ENCODE measurements at places on chromosomes 13 and 19. TPM values are rescaled to one million over a fixed set of nuclear protein-coding genes. Genes with fewer than 3 reads are reported as not detected.

CEACAM1 gene
- 1.5 TPM for total RNA-seq

ELSPBP1 gene
- total RNA-seq: not detected

RGCC gene
- 63.2 TPM for total RNA-seq

SLC25A23 gene
- 112 TPM for total RNA-seq

RUBCNL gene
- 0.26 TPM for total RNA-seq

JAK3 gene
- 16.9 TPM for total RNA-seq

SCN1B gene
- total RNA-seq: 33.1 TPM

WTIP gene
- 23.0 TPM for total RNA-seq

ZSCAN1 gene
- total RNA-seq: not detected

MBD3L3 gene
- total RNA-seq: not detected

CACNA1A gene
- total RNA-seq: 0.69 TPM

TGFBR3L gene
- total RNA-seq: 11.6 TPM

FLT1 gene
- total RNA-seq: 76.3 TPM

CCDC194 gene
- total RNA-seq: not detected

FCER2 gene
- not detected for total RNA-seq

IZUMO1 gene
- total RNA-seq: not detected

ERICH6B gene
- not detected for total RNA-seq

TMEM238 gene
- total RNA-seq: not detected

CHMP2A gene
- total RNA-seq: 134 TPM

CPT1C gene
- total RNA-seq: 1.4 TPM

WDR88 gene
- total RNA-seq: not detected

Data from heart right ventricle (tissue), 16 donors.